ENCODE measurements at places on chromosomes 3 and 15.

GRCh38 chr3:124351430-124352148, 359.7 kb upstream of the ROPN1 start:
- DNase-seq = peak; percentile 57

GRCh38 chr15:23760024-23760423, 72.9 kb upstream of the NDN start:
- DNase-seq = no peak

DNA sequence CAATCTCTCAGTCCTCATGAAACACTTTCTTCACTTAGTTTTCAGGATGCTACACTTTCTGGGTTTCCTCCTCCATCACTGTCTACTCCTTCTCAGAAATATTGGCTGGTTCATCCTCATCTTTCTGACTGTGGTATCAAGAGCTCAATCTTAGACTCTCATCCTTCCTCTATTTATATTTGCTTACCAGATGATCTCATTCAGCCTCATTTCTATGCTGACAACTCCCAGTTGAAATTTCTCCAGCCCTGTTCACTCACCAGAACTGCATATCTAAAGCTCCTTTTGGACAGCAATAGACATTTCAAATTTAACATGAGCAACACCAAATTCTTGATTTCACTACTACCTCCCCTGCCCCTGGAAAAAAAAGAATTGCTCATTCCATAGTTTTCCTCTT, 48.0 kb upstream of the FBN1 start:
- peak; percentile 65 for DNase-seq

DNA sequence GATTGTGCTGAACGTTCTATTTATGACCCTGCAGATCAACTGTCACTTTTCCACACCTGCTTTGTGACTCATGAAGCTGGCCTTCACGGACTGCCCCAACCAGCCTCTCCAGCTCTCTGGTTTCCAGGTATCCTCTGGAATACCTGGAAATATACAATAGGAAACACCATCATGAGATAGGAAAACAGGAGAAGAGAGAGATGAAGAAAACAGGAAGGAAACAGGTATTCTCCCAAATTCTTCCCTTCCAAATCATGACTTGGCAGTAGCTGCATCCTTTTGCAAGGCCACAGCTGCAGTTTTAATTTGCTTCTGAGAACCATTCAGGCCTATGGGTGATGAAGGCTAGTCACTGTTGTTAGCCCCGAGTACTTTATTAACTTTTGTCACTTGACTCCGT, 909.1 kb downstream of the EPHA3 start:
- DNase-seq = no peak

DNA sequence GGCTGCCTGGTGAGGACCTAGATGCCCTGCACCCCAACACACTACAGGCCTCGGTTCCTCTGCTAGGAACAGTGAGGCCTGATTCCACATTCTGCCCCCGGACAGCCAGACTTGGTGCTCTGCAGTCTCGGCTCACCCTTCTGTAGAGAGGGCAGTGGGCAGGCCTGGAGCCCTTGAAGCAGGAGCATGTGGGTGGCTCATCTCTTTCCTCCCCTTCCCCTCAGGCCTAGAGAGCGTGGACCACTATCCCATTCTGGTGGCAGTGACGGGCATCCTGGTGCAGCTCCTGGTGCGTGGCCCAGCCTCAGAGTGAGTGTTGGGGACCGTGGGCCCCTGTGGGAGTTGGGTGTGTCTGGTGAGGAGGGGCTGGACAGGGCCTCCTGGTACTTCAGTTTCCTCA, 3.3 kb downstream of the AMIGO3 start:
- no peak for DNase-seq

GRCh38 chr3:186979852-186980251, 49.5 kb downstream of the ST6GAL1 start:
- DNase-seq = no peak

DNA sequence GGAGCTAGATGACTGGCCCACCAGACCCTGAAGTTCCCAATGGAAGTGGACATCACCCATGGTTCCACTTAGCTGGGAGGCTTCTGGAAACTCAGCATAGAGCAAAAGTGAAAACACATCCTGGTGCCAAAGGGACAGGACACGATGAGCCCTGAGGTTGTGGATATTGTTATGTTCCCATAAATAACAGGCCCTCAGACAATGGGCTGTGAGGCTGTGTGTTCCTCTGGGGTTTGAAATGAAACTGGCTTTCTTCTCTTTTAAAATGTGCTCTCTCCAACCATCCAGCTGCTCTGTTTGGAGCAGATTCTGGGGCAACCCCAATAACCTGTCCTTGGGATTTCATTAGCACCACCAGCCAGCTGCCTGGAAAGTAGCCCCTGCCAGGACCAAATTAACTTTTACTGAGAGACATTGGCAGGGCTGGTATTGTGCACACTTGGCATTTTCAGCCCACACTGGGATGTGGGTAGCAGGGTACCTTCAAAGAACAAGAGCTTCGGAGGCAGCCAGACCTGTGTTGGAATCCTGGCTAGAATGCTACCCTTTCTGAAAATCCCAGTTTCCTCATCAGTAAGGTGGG, 97.5 kb downstream of the DNAJB8 start:
- DNase-seq = no peak

DNA sequence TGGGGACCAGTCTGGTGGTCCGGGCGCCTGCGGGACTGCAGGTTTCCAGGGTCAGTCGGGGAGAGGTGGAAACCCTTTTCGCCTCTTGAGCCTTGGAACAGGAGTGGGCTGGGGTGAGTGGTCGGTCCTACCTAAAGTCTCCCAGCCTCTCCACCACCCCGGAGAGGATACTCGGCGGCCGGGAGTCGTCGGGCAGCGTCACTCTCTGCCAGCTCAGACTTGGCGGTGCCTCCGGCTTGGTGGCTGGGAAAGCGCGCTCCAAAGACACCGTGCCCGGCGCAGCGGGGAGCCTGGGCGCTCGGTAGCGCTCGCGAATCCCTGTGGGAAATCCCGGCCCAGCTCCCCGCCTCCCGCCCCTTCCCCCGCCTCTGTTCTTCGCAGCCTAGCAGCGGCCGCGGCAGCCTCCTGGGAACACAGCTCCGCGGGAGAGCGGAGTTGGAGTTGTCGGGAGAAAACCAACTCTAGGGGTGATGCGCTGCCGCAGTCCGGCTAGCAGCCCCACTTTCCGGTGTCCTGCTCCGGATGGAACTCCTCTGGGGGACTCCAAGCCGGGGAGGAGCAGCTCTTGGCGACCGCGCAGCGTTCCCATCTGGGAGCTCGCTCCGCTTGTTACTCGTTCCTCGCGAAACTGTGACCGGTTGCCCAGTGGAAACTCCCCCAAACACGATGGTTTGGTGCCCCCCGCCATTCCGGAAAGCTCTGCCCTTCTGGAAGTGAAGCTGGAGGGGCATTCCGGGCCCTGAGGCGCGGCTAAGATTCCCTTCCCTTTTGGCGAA, 1.4 kb downstream of the EPHB1 start:
- DNase-seq = no peak

DNA sequence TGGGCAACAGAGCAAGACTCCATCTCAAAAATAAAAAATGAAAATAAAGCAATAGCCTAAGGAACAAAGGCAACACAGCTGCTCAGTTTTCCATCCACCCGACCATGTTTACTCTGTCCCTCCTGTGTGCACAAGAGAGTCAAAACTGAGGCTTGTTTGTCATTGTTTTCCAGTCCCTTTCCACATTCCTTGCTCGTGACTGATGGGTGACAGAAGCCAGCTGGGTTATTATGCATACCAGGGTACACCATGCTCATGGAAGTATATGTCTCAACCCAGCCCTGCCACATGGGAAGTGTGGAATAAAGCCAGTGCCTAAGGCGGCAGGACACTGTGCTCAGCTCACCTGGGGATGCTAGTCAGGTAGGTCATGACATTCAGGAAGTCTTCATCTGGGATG, 49.5 kb downstream of the MCF2L2 start:
- no peak for DNase-seq

- no peak for DNase-seq
Measured at GRCh38 chr3:18177271-18177670, 247.9 kb downstream of the SATB1 start.

GRCh38 chr15:87954793-87955192, 301.7 kb downstream of the NTRK3 start:
- DNase-seq = no peak

GRCh38 chr15:40782609-40783227, 12.9 kb downstream of the C15orf62 start:
- DNase-seq = no peak

- no peak for DNase-seq
Measured at GRCh38 chr3:42749753-42750231, 23.3 kb downstream of the CCDC13 start.

DNA sequence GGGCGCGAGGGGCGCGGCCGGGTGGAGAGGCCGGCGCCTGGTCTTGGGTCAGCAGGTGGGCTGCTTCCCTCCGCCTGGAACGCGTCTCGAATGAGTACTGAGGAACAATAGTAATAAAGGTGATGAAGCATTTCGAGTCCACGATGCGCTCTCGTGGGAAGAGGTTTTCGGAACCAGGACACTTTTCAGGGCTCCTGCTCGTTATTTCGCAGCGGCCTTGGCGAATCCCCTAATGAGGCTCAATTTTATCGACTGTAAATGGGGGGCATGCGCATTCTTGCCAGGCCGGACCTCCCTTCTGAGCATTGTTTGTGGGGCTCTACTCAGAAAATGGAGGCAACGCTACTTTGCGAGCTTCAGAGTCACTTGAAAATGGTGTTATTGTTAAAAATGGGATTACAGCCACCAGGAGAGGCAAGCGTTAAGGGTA, 1.2 kb downstream of the NR2C2 start:
- no peak for DNase-seq

- DNase-seq = no peak
Measured at GRCh38 chr3:57949344-57949743, 58.9 kb upstream of the FLNB start.

- DNase-seq = no peak
Measured at GRCh38 chr15:69663982-69664381, 211.4 kb downstream of the RPLP1 start.

DNA sequence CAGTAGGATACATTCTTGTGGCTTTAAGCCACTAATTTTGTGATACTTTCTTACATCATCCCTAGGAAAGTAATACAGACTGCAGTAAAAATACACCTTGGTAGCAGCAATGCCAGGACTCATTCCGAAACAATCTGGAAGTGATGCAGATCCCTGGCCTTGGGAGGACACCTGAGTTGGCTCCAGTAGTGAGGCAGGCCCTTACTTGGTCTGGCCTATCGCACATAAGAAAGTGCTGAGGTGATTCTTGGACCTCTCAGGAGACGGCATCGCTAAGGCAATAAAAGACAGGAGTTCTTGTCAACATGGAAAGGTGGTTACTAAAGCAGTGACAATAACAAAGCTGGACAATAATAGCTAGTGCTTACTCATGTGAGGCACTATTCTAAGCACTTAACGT, 126.5 kb downstream of the SUCNR1 start:
- DNase-seq = no peak

GRCh38 chr15:93983526-93983925, 247.8 kb upstream of the MCTP2 start:
- no peak for DNase-seq

GRCh38 chr3:65936908-65937638, 101.6 kb downstream of the MAGI1 start:
- DNase-seq = no peak

- DNase-seq = no peak
Measured at GRCh38 chr3:150344079-150344759, 63.9 kb upstream of the TSC22D2 start.

DNA sequence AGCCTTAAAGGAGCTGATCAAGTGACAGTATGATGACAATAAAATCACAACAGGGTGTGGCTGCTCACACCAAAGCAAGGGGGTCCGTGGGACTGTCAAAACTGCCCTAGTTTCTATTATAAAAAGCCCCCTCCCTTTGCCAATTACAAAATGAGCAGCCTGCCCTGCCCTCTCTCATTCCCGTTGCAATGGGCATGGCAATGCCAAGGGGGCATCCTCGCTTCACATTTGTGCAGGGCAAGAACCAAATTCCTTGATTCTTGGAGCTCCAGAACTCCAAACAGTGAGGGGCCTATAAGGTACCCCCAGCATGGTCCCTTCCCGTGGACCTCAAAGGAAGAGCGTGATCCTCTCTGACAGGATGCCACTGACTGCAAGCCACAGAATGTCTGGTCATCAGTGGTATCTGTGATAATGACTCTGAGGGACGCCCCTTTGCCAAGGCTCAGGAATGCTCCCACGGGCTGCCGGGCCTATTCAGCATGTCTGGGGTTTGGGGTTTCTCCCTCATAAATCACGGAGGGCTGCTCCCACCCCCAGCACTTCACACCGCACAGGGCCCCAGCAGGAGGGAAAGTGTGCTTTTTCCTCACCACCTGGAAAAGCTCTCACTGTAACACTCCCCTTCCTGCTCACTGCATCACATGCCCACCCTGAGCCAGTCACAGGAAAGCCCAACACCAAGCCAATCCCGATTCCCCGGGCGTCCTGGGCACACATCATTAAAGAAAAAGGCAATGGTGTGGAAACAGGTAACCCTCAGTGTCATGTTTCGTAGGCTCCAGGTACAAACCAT, 105.1 kb upstream of the TRPM1 start:
- no peak for DNase-seq

DNA sequence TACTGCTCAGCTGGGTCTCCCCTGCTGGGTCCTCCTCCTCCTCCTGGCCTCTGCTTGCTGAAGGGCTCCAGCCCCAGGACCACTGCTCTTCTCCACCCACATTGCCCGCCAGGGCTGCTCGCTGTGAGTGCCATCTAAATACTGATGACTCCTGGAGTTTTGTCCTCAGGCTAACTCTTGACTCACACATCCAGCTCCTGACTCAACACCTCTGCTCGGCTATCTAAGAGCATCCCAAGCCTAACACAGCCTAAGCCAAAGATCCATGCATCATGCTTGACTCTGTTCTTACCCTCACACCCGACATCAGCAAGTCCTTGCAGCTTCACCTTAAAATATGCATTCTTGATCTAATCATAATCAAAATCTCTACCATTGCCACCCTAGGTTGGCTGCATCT, 260.2 kb downstream of the KLF13 start:
- no peak for DNase-seq

DNA sequence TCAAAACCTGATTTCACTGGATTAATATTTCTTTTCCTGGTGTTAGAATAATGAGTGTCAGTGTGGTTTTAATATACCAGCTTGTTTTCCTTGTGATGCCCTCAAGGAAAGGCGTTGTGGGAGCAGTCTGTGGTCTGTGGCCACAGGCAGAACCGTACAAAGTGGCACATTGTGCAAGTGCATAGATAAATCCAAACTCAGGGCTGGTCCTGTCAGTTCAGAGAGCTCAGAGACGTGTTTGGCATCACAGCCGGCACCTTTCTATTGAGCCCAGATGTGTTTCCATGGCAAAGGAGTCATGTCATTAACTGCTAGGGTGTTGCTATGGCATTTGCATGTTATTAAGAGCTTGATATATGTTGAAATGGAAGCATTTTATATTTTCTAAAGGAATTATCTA, 289.9 kb upstream of the RASGRP1 start:
- DNase-seq = no peak

DNA sequence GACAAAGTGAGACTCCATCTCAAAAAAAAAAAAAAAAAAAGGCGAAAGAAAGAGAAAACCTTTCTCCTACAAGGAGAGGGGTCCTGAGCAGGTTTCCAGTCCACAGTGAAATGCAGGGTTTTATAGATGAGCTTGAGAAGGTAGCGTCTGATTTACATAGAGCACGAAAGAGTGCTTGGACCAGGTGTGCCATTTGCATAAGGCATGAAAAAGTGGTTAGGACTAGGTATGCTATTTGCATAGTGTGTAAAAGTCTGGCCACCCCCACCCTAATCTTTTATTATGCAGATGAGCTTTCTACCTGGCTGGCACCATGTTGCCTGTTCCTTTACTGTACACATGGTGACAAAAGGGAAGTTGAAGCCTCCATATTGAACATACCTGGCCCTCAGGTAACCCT, 13.6 kb upstream of the RNU6-1 start:
- no peak for DNase-seq

- DNase-seq = no peak
Measured at GRCh38 chr15:79065361-79065705, 25.2 kb downstream of the RASGRF1 start.
